Activated T-helper 9 cell treated with anti-CD3 and anti-CD28 coated beads, Interleukin-2, amount 50 U/mL, for 16 hours (primary cell): ENCODE measurements at places on chromosomes 1 and 21.

DNA sequence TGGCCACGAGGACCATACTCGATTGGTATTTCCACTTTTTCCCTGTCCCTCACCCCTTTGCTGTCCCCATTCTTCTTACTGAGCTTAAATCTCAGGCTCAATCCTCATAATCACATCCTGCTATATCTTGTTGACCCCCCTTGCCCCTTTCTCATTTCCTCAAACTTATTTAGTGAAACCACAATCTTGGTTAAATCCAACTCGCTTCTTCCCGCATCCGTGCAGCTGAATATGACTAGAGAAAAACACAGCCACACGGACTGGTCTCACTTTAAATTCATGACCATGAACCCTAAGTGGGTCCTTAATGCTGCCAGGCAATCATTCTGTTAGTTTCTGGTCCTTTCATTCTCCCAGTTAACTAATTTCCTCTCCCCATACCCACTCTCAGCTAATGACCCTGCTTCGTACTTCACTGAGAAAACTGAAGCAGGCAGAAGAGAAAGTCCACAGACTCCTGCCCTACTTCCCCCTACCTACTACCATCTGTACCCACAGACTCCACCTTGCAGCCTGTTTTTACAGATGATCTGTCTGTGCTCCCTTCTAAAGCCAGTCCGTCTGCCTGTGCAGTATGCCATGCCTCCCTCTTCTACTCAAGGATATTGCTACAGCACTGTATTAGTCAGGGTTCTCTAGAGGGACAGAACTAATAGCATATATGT is 96.8 kb upstream of the LMO4 start:
- DNase-seq, result no peak

- no peak for DNase-seq
Measured at GRCh38 chr1:208160259-208160819, 83.8 kb downstream of the PLXNA2 start.

- no peak for DNase-seq
Measured at GRCh38 chr1:35191429-35192055, 1.4 kb downstream of the SFPQ start.

DNA sequence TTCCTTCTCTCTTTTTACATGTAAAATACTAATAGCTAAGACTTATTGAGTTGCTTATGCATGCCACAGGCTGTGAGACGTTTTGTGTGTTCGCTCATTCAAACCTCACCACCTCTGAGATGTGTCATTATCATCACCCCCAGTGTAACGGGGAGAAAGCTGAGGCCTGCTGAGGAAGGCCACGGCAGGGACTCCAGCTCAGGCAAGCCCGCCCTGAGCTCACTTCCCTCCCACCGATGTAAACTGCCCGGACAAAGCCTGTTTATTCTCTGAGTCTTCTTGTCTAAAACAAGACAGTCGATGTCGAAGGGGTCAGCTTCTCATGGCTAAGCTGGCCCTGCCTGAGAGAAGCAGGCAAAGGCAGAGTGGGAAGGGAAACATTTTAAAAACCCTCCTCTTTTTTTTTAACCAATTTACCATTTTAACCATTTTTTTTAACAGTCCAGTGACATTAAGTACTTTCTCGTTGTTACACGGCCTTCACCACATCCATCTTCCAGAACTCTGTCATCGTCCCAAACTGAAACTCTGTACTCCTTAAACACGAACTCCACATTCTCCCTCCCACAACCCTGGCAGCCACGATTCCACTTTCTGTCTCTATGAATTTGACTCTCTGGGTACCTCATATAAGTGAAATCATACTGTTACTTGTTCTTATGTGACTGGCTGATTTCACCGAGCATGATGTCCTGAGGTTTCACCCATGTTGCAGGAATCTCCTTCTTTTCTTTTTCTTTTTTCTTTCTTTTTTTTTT is 204.8 kb upstream of the GALNT2 start:
- DNase-seq, result no peak

GRCh38 chr1:202591515-202591914 is 118.7 kb downstream of the SYT2 start:
- DNase-seq, result no peak

DNA sequence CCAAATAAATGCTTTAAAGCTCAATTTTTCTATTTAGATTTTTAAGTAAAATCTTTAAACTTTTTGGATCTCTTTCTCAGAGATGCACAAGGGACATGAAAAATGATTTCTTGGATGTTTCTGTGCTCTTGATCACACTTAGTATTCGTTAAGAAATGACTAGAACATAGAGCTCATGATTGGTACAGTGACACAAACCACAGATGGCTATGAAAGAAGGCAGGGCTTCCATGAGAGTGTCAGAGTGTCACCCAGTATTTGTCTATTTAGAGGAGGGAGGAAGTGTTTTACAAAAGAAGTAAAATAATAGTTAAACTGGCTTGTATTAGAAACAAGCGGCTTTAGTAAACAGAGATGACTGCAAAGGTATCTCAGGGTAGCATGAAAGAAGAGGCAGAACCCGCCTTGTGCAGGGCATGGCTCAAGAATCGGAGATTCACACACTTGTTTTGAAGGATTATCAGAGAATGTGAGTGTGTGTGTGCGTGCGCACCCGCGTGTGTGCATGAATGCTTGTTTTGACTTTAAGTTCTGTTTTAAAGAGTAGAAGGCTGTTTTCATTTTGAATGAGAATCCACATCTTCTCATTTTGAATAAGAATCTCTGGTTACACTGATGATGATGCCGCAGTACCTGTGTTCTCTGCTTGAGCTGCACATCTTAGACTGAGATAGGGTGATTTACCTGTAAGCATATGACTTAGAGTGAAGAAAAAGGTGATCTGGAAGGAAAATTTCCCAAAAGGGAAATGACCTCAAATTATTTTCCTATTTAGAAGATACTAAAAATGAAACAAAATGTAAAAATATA is 82.1 kb downstream of the VPS26C start:
- no peak for DNase-seq

DNA sequence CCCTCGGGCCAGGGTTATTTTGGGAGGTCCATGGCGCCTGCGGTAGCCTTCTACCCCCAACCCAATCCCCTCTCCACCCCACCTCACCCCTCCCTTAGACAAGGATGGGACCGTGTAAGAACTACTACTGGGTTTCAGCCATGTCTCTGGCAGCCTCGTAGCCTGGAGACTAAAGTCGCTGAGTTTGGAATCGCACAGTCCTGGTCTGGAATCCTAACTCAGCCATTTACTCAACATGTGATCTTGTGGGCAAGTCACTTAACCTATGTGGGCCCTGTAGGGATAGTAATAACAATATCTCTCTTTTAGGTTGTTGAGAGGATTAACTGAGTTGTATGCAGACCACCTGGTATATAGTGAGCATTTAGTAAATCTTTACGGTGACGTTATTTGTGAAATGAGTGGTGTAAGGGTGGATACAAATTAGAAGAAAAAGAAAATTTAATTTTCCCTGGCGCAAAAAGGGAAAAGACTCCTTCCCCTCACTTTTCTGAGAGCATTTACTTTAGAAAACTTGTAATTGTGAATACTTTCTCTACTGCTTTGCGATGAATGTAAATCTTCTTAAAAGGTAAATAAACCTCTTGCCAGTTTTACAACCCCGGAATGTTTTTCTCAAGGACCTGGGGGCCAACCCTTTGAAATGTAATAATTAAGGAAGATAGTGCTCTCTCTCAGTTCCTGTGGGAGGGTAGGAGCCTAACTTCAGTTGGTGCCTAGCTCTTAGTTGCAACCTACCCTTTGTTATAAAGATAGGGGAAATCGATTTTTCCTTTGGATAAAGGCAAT is 615 bp upstream of the MRPS15 start:
- no peak for DNase-seq

GRCh38 chr1:111569913-111570312 is 49.7 kb upstream of the RAP1A start:
- DNase-seq, result no peak

- no peak for DNase-seq
Measured at GRCh38 chr1:221946768-221947167, 204.9 kb upstream of the DUSP10 start.
